Activated CD8-positive, alpha-beta memory T cell treated with anti-CD3 and anti-CD28 coated beads, Interleukin-2, amount 10 ng/mL, durations not matched to agents 7 days and 5 days (primary cell): ENCODE measurements at places on chromosomes 5 and 9.

GRCh38 chr5:113124914-113125313 is 148.3 kb downstream of the DCP2 start:
- no peak for DNase-seq

DNA sequence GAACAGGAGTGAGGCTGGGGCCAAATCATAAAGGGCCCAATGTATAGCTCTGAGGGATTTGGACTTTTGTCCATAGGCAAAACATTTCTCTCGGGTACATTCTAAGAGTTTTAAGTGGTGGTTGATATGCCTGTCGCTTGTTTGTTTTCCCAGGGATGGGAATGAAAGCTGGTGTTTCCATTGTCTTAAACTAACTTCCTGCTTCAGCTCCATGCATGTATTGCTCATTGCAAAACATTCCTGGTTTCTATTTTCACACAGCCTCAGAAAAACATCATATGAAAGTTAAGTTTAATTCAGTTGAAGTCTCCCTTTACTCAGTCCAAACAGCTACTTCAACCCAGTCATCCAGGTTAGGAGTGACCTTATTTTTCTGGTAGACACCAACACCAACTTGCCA is 235.0 kb downstream of the ACTL7B start:
- no peak for DNase-seq

- no peak for DNase-seq
These were observed 320.1 kb downstream of the MLLT3 start for GRCh38 chr9:20302197-20302596.

- DNase-seq: no peak
These were observed 102.9 kb upstream of the SHB start for GRCh38 chr9:38171926-38172325.

- DNase-seq: no peak
These were observed 42.0 kb upstream of the PITX1 start for GRCh38 chr5:135076051-135076491.

DNA sequence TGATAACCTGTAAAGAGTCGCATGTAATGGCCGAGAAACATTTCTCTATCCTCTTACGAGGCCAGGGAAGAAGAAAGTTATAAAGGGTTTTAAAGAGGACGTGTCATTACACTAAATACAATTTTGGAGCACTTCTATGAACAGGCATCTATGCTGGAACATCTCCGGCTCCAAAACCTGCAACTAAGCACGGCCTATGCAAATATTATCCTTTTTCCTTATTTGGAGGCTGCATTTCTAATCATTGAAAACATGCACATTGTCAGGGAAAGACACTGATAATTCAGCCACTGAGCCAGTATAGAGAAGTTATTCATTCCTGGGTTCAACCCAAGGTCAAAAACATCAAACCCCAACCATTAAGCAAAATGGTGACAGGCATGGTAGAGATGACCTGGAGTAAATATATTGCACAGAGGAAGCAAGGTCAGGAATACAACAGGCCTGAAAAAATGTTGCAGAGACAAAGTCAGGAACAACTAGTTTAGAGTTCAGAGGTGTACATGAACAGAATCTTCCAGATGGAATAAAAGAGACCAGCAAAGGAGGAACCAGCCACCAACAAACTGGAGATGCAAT is 674.1 kb downstream of the NR2F1-AS1 start:
- no peak for DNase-seq

GRCh38 chr5:7763621-7764072 is 87.3 kb downstream of the CFAP90 start:
- no peak for DNase-seq

- no peak for DNase-seq
These were observed 1863.4 kb downstream of the EFNA5 start for GRCh38 chr5:105807290-105807689.

GRCh38 chr5:147927901-147928300 is 21.6 kb upstream of the C5orf46 start:
- no peak for DNase-seq

DNA sequence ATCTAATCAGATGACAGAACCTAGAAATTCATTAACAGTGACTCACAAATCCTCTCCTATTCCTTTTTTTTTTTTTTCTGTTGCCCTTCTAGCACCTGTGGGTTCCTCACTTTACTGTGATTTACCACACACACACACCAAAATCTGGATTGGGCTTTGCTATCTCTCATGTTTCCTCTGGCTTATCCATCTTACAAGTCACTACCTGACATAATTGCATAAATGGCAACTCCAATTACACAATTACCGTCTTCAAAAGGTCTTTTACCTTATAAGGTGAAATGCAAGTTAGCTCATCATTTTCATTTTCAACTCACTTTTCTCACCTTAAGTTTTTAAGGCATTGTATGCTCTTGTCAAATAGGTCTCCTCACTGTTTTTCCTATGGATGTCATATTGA is 426.3 kb upstream of the MEF2C start:
- no peak for DNase-seq

DNA sequence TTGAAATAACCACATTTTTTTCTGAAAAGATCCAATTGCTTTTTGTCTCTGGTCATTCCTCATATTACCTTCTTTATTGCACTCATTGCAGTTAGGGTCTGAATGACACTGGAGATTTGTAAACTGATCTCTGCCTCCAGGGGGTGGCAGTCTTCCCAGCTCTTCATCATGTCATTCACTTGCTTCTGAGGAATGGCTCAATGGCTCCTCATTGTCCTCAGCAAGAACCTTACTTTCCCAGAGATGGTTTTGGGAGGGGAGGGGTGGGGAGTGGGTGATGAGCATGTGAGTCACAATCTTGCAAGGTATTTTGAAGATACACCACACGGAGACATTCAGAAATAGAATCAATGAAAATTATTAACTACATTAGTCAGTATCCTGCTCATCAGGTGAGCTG is 159.8 kb upstream of the GAS1 start:
- DNase-seq: no peak

GRCh38 chr9:684941-685340 is 156.6 kb upstream of the DMRT1 start:
- no peak for DNase-seq

DNA sequence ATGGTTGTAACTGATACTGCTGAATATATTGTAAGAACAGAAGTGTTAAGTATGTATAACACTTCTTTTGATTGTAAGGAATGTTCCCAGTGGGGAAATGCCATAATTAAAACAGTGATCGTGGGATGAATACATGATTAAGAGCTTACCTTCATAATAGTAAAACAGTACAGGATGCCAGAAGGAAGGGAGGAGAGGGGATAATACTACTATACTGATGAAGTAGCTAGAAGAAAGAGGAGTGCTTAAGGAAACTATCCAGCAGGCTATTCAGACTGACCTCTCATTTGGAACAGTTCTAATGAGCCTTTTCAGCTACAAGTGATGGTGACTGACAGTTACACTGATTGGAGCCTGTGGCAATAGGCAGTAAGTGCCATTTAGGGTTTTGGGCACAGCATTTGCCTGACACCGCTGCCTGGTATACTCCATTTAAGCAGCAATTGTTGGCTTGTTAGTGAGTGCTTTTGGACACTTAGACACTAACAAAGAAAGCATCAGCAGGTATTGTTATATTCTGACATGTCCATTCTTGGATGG is 33.8 kb upstream of the KDM4C start:
- DNase-seq: no peak

DNA sequence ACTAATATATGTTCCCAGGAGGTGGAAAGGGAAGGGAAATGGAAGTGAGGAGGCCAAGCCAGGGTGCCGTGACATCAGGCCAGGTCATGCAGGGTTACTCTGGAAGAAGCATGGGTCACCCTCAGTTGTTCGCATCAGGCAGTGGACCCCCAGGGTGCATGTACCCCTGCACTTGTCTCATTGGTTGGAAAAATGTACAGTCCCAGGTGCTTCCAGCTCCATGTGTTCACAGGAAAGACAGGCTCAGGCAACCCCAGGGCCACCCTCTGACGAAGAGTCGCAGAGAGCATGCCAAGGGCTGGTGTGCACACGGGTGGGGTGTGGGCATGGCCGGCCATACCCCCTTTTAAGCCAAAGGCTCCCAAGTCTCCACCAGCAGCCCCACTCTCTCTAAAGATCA is 208.9 kb downstream of the AOPEP start:
- no peak for DNase-seq

- no peak for DNase-seq
These were observed 483.1 kb upstream of the PIK3R1 start for GRCh38 chr5:67732471-67732870.
